HuH-7.5 (cell line): ENCODE measurements at places on chromosomes 5 and 9.

DNA sequence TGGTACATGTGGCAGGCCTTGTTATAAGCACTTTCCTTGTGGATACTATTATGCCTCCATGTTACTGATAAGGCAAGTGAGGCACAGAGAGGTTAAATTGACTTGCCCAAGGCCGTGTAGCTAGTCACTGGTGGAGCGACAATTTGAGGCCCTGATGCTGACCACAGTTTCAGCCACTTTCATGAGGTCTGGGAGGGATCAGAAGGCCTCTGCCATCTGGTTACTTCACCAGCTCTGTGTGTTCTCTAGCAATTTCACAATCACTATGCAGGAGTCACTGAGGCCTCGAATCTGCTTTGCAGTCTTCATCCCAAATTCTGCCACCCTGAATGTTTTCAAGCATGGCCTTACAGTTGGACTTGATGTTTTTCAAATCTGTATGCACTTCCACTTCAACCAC lies 9.1 kb downstream of the LRRC70 start:
- no peak for DNase-seq

DNA sequence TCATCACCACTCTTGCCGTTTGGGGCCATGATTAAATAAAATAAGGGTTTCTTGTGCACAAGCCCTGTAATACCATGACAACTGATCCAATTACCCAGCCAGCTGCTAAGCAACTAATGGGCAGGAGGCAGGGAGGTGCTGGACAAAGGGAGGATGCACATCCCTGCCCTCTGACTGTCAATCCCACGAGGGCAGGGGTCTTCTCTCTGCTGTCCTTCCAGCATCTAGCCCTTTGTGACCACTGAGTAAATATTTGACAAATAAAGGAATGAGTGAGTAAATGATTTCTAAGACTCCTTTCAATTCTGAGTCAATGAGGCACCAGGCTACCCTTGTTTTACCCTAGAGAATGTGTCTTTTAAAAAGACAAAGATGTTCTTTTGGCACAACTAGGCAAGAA lies 247.1 kb downstream of the SYK start:
- DNase-seq: no peak

DNA sequence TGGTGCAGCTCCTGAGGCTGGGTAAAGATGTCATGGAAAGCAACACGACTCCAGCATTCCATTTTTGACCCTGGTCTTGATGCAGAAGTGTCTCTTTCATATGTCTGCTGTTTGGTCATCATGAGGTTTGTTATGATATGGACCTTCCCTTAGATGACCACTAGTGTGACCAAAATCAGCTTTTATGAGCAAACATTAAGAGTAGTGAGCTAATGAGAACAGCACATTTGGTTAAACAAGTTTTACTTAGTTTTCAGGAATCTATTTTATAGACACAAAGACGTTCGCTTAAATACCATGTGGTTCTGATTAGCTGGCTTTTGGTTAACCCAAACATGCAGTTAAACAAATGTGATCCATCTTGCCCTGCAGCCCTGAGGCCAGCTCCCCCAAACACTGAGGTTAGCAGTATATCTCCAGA lies 56.7 kb upstream of the ACTBL2 start:
- no peak for DNase-seq

GRCh38 chr5:66351813-66352212 lies 207.7 kb downstream of the SREK1 start:
- DNase-seq: no peak

DNA sequence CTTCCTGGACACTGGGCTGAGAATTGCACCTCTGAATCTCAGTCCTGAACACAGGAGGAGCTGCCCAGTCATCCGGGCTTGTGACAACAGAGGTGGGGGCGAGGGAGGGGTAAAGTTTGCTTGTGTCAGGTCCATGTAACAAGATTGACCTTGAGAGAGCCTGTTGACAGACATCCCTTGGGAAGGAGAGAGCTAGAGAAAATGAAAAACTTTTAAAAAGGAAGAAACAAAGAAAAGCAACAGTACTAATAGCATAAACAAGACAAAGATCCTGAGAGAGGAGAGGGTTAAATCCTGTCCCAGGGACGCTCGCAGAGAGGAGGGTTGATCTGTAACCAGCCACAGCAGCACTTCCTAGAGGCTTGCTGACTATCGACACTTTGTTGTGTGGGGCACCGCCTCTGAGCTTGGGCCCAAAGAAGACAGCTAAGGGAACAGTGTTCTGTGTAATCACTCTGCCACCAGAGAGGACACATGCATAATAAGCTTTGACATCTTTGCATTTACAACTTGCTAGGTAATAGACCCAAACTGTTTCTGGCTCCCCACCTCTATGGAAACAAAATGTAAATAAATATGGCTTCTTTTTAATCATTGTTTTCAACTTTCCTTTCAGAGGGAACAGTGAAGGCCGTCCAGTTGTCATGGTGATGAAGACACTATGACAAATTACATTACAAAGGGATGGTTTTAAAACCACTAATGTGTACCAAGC lies 363.7 kb downstream of the CSNK1G3 start:
- DNase-seq: no peak
